ENCODE measurements at places on chromosomes 6 and 20.

GRCh38 chr6:133644548-133644891, 244.4 kb upstream of the TCF21 start:
- DNase-seq, result no peak

DNA sequence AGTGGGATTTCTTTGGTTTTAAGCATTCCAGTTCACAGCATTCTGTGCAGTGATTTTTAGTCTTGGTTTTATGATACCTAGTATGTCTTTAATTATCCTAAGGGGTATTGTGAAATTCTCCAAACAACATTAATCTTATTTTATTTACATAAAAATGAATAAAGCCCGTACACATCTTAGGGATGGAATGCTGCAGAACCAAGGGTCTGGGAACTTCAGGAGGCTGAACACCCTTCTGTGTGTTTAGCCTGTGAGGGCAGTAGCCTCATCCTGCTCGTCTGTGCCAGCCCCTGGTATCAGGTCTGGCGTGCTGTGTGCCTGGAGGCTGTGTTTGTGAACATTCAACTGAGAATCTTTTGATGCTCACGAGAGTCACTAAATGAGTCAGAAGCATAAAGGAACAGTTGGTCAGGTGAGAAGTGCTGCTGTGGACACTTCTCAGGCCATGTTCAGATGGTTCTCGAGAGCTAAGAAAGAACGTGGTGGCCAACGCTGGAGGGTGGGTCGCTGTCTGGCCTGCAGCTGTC, 25.2 kb upstream of the C20orf204 start:
- DNase-seq, result no peak

DNA sequence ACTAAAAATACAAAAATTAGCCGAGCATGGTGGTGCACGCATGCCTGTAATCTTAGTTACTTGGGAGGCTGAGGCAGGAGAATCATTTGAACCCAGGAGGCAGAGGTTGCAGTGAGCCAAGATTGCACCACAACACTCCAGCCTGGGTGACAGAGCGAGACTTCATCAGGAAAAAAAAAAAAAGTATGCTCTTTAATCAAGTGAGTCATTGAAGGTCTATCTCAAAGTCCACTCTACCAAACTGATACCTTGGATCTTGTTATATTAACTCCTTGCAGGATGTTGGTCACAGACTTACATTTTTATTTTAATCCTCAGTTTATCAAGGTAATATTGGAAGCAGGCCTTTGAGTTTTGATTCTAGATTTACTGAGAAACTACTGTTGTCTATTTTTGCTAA, 348.7 kb downstream of the COL12A1 start:
- no peak for DNase-seq

GRCh38 chr6:137815692-137816091, 51.4 kb upstream of the TNFAIP3 start:
- no peak for DNase-seq

DNA sequence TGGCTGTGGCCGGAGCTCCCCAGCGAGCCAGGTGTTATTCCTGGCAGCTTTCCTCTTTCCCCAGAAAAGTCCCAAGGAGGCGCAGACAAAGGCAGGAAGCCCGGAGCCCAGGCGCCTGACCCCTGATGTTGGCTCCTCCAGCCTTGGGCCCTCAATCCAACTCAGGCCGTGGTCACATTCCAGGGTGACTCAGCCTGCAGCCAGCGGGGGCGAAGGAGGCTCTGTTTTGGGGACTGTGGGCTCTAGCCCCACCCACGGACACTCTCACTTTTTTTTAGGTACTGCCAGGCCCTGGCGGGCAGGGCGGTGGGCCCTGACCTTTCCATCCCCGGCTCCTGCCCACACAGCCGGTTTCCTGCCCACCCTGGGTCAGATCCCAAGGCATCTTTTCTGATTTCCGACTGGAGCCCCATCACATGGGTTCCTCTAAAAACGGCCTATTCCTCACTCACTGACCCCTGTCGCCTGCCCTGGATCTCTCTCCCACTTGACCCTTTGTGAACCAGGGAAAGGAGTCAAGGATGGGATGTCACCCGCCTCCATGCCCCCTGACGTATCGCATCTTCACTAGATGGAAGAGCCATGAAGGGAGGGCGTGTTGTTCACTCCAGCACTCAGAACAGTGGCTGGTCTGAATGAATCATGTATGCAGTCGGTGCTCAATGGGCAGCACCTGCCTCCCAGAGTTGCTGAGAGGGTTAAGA, 5.5 kb downstream of the PTGIS start:
- DNase-seq, result no peak

- peak; percentile 15 for DNase-seq
Measured at GRCh38 chr6:88780714-88781389, 182.6 kb downstream of the RNGTT start.

GRCh38 chr6:11613858-11614257, 76.3 kb downstream of the TMEM170B start:
- DNase-seq, result no peak

DNA sequence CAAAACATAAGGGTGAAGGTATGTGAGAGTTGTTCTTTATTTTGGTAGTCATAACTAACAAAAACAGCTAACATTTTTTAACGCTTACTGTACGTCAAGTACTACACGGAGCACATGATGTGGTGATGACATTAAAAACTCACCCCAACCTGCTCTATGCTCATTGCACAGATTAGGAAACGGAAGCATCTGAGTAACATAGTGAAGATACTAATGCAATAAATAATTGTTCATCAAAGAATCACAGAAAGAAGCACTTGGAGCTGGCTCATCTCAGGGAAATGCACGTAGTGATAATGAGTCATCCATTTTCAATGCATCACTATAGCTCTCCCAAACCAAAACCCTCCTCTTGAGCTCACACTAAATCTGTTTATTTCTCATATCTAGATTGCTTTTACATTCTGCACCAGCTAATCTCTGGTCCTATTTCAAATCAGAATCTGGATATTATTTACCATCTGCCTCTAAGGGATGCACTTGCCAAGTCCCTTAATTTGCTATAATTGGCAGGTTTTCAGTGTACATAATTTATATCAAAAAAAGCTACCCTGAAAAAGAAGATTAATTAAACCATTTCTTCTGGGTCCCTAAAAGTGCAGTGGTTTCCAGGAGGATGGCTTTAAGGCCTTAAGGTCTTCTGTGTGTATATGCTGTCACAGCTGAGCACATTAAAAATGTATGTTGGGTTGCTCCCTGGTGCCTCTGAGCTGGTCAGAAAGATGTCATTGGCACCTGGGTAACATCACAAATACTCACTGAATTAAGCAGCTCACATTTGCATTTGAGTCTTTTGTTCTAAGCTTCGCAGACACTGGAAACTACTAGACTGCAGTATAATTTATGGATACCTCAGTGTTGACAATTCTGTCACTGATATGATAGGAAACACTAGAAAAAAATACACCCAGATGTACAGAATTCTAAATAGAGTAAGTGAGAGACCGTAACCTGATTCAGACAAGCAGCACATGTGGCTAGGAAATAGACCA, 677.4 kb upstream of the CITED2 start:
- no peak for DNase-seq

DNA sequence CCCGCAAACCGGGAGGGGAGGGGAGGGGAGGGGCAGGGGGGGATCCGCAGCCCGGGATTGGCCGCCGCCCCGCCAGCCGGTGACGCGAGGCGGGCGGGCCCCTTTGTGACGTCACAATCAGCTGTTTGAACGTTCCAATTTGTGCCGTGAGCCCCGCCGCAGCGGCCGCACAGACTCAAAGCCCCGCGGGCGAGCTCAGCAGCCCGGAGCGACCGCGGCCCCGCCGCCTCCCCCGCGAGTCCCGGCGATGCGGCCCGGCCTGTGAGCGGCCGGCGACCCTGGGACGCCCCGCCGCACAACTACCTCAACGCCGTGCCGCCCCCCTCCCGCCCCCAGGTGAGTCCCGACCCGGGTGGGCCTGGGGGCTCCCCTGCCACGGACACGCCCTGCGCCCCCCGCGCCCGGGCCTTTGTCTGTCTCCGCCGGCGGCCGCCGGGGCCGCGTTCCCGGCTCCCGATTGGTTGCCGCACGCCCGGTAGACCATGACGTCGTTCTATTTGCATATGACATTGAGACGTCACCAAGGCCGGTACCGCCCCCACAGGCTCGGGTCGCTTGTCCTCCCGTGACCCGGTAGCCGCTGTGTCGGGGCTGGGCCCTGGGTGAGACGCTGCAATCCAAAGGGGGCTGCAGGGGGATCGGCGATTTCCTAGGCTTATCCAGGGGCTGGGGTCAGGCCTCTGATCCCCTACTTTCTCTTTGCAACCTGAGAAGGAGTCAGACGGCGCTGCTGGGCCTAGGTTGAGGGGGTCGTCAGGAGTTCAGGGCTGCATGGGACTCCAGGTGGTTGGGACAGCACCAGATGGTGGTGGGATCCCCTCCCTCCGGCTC, at the start of gene TP53INP2:
Gene TP53INP2, plus strand, starts transcription at position 168 of the 831 bp plus-strand sequence. CDS start 4,396 bp downstream, outside the sequence.
- peak; percentile 89 for DNase-seq

- DNase-seq, result no peak
Measured at GRCh38 chr20:10805764-10806163, 132.0 kb upstream of the JAG1 start.

- DNase-seq, result no peak
Measured at GRCh38 chr6:94454231-94454630, 1034.9 kb upstream of the EPHA7 start.

- DNase-seq, result no peak
Measured at GRCh38 chr20:15240801-15241200, 903.4 kb upstream of the FLRT3 start.

DNA sequence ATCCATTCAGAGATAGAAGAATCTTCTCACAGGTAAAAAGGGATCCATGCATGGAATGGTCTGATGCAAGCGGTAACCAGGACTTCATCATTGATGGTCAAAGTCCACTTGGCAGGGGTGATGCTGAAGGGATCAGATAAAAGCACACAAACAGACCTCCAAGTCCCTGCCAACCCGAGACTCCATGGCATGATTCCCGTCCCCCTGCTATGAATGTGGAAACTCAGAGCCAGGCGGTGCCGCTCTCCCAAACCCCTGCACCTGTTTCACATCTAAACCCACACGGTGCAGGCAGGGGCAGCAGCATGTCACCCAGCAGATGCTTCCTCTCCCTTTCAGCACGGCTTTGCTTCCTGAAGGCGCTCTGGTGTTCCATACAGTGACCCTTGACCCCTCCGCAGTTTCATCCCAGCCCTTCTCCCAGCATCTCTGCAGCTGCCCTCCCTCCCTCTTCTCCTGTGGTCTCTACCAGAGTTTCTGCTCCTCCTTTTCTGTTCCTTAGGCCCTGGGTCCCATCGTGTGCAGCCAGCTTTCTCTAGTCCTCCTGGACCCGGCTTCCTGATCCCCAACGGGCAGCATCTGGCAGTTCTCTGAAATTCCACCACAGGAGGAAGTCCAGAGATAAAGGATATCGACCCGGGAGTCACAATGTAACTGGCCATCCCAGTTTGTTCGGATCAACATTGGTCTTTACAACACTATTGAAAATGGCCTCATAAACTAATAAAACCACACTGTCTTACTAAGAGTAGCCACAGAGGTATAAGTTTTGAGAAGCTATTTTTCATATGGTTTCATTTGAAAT, 235.0 kb downstream of the TTLL2 start:
- no peak for DNase-seq
